ENCODE measurements at places on chromosomes 13 and 19.

GRCh38 chr19:6489278-6490061 is 7.9 kb upstream of the DENND1C start:
- no peak for DNase-seq

- no peak for DNase-seq
These were observed 62.7 kb downstream of the COL4A1 start for GRCh38 chr13:110244071-110244830.

GRCh38 chr13:59318320-59318930 is 845.3 kb downstream of the DIAPH3 start:
- DNase-seq: peak; percentile 62

DNA sequence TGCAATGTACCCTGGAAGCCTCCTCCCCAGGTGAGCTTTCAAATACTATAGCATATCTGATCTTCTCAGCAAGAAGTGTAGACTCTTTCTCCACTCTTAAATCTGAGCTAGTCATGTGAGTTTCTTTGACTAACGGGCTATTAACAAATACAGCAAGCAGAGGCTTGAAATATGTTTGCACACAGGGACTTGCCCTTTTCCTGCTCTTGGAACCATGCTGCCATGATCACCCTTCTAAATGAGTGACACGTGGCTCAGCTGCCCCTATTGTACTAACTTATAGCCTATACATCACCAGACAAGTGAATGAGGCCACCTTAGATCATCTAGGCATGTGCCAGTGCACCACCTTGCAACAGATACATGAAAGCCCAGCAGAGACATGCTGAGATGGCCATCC is 13.3 kb upstream of the SUCLA2 start:
- DNase-seq: no peak

GRCh38 chr13:51785712-51786424 is 18.1 kb downstream of the DHRS12 start:
- no peak for DNase-seq

DNA sequence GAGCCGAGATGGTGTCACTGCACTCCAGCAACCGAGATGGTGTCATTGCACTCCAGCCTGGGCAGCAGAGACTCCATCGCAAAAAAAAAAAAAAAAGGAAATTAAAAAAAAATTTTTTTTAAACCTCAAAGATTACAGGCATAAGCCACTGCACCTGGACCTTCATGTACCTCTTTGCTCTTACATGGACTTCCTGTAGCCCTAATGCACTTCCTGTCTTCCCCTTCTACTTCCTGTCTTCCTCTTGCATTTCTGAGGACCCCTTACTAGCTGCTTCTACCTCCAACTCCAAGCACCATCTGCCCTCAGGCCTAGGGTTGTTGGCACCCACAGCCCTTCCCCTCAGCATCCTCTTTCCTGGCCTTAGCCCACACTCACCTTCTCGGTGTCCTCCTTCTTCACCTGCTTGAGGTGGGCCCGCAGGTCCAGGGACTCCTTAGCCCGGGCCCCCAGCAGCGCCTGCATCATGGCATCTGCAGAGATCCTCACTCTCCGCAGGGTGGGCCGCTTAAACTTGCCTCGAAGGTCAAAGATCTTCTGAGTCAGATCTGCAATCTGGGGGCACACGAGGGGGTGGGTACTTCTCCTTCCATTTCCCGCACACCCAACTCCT is 3.8 kb downstream of the TNNI3 start:
- no peak for DNase-seq

DNA sequence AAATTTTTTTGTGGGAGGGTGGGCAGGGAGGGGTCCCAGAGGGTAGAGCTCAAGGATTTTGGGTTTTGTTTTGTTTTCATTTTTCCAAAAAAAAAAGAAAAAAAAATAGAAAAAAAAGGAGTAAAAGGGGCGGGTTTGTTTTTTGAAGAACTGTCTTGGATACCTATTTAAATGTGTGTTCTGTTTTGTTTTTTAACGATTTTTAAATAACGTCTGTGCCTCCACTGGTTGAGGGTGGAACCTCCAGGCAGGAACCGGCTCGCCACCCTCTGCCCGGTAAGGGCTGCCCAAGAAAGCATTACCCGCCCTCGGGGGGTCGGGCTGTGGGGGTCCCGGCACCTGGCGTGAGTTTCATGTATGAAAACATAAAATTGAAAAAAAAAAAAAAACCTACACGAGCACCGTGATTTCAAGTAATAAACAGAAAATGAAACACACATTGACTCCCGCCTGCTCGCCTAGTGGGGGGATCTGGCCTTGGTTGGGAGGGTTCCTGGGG is 10.4 kb downstream of the MIDN start:
- DNase-seq: no peak

- DNase-seq: peak; percentile 28
These were observed 257.4 kb downstream of the TDRD3 start for GRCh38 chr13:60654415-60654814.

DNA sequence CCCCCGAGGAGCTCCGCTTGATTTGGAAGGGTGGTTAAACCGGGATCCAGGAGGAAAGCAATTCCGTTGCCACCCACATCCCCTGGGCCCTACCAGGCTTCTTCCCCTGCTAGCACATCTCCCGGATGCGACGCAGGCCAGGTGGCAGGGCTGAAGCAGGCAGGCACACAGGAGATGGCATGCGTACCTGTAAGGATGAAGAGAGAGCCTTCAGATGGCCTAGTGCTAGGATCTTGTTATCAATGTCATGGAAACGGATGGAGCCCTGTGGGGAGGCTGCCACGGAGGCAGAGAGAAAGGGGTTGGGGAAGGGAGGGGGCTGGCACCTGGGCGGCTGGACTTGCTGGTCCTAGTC is 8.5 kb upstream of the SOX1 start:
- DNase-seq: no peak

DNA sequence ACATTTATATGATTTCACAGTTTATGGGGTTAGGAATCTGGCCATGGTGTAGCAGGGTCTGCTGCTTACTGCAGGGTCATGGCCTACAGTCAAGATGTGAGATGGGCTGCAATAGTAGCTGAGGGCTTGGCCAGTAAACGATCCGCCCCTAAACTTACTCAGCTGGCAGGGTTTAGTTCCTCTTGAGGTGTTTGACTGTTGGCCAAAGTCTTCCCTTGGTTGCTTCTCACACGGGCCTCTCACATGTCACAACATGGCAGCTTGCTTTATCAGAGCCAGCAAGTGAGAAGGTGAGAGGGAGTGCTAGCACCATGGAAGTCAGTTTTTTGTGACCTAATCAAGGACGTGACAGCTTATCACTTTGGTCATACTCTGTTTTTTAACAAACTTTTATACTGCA is 77.1 kb downstream of the DNAJC3 start:
- no peak for DNase-seq

DNA sequence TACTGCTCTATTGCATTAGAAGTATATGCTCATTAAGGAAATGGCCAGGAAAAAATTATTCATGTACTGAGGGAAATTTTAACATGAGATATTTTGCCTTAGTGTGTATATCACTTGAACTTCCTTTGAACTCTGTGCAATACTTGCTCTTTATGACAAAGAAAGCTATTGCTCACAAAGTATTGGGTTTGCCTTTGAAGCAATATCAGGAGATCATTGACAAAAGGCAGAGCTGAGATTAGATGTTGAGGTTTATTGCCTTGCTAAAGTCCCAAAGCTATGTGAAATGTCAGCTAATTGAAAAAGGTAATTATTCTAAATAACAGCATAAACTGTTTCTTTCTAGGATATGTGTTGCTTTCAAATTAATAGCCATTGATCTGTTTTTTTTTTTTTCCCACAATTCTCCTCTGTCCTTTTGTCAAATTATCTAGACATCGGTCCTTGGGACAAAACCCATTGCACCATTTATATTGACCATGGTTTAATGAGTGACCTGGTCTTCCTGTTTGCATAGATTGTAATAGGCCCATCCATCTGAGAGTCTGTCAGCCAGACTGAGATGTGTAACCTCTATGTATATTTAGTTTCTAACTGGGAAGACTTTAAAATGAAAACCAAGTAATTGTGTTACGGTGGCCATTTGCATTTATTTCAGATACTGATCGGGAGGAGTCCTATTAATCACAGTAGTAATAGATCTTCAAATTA is 752.7 kb upstream of the GPC6 start:
- no peak for DNase-seq

DNA sequence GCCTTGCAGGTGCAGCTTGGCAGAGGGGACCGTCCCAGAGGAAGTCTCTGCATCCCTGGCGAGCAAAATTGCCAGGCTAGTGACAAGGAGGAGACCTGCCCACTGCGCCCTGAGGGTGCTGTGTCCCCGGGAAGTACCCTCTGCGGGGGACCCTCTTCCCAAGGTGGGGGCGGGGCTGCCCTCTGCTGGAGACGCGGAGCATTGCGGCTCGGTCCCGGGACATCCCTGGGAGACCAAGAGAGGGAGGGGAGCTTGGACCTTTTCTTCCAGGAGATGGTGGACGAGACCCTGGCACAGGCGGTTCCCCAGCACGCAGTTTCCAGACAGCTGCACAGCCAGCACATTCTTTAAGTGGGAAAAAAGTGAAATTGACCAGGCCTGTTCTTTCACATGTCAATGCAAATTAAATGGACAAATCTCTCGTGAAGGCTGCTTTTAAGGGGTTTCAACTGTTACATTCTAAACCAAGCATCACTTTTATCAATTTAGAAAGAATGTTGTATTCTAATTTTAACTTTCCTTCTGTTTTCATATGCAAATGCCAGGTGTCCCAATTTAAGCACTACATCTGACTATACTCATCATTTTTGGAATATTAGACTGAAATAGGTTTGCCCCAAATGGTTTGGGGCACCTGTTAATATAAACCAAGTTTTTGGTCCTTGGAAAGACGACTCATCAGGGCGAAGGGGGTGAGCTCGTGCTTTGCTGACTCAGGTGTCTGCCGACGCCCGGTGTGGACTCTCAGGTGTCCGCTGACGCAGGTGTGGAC is 60.7 kb downstream of the MCF2L start:
- DNase-seq: peak; percentile 14

GRCh38 chr13:38496917-38497316 is 147.3 kb downstream of the UFM1 start:
- no peak for DNase-seq

GRCh38 chr19:3976495-3977241 is 5.8 kb upstream of the DAPK3 start:
- no peak for DNase-seq

DNA sequence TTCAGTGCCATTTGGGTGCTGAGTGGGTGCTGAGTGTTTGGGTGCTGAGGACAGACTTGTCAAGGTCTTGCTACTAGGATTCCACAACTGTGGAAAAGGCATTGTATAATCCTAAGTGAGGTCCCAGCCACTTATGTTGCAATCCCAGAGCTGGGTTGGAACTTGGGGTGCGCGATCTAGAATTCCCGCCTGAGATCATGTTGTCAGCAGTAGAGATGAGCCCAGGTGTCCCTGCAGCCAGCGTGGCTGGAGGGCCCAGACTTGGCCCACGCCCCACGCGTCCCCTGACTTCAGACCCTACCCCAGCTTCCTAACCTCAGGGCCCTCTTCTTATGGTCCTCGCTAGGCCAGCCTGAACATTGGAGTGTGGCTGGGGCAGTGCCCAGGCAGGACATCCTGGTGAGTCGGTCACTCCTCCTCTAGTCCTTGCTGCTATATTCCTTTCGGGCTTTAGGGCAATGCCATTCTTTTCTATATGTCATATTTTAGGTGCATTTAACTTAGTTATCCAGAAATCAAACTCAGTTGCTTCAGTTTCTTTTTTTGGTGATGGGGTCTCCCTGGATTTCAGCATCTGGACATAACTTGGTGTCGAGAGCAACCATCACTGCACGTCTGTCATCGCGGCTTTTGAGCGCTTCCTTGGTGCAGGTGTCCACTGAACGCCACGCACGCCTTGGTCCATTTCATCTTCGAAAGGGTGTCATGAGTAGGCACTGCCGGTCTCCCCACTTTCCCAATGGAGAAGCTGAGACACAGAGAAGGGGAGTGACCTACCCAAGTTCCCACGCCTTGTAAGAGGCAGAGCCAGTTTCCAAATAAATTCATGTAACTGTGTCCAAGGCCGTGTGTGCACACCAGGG is 46.4 kb upstream of the F7 start:
- no peak for DNase-seq

DNA sequence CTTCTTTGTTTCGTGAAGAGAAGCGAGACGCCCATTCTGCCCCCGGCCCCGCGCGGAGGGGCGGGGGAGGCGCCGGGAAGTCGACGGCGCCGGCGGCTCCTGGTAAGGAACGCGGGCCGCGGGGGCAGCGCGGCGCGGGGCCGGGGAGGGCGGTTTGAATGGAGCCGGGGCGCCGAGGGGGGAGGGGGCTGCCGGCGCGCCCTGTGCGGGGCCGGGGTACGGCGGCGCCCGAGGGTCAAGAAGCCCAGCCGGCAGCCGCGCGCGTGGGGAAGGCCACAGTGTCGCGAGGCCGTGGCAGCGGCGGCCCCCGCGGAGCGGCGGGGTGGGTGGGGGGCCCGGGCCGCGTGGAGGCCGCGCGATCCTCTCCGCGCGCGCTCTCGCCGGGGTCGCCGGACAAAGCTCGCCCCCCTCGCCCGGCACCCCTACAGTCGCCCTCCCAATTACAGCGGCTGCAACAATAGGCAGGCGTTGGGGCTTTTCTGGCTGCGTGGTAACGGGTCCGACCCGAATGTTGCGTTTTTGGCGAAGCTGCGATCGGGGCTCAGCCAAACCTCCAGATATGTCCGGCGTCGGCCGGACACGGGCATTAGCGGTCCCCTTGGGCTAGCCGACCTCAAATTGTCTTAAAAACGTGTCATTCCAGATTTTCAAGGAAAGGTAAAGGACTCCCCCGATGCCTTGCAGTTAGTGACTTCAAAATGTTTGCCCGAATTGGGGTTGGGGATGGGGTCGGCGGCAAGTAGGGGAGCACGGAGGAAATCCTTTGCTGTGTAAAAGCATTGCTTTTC is 437 bp downstream of the SMARCA4 start:
- DNase-seq: no peak

GRCh38 chr13:41457589-41458186 is 338 bp downstream of the RGCC start:
- DNase-seq: no peak

GRCh38 chr13:108155185-108156106 is 59.9 kb downstream of the LIG4 start:
- peak; percentile 38 for DNase-seq

DNA sequence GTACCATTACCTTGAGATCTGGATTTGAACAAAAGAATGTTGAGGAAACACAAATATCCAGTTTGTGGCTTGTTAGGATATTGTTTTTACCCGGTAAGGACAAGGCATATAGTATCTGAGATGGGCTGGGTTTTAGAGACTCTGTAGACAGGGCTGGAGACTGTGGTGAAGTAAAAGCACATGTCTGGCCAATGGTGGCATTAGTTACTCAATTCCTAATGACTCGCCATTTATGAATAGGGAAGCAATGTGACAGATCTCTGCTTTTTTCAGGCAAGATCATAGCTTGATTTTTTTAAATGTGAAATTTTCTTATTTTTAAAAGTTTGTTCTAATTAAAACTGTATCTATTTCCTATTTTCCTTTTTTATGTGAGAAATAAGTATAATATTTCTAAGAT is 371.1 kb upstream of the SPRY2 start:
- DNase-seq: peak; percentile 23

- peak; percentile 24 for DNase-seq
These were observed 54.5 kb downstream of the RASA3 start for GRCh38 chr13:114077933-114078325.

GRCh38 chr19:42254089-42254849 is 659 bp downstream of the ERF start:
- DNase-seq: peak; percentile 64

GRCh38 chr13:94308832-94309231 is 170.7 kb downstream of the DCT start:
- no peak for DNase-seq

- no peak for DNase-seq
These were observed 6.8 kb downstream of the CYSLTR2 start for GRCh38 chr13:48660361-48661076.

- DNase-seq: peak; percentile 10
These were observed 75.7 kb downstream of the DHRS12 start for GRCh38 chr13:51728275-51728673.
